Islet precursor cell (in vitro differentiated cells): ENCODE measurements at places on chromosomes 1 and 21.

- no peak for DNase-seq
Observed at GRCh38 chr1:14773396-14774025, 175.0 kb downstream of the KAZN start.

DNA sequence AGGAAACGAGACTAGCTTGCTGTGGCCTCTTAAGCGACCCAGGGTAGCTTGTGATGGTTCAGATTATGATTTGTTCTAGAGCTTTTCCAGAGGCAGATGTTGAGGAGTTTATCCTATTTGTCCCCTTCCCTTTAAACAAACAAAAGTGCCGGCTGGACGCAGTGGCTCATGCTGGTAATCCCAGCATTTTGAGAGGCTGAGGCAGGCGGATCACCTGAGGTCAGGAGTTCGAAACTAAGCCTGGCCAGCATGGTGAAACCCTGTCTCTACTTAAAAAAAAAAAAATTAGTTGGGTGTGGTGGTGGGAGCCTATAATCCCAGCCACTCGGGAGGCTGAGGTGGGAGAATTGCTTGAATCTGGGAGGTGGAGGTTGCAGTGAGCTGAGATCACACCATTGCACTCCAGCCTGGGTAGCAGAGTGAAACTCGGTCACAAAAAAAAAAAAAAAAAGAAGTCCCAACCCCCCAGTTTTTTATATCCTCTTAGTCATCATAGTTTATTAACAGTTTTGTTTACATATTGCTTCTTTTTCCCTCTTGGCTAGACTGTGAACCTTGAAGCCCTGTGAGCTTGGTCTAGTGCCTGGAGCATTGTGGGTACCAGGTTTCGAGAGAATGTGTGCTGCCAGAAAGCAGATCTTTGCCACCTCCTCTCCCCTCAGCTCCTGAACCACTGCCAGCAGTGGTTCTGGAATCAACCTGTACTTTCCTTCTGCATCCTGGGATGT, 29.8 kb downstream of the MAPKAPK2 start:
- DNase-seq = no peak

- no peak for DNase-seq
Observed at GRCh38 chr1:169348383-169349036, 19.1 kb downstream of the NME7 start.

DNA sequence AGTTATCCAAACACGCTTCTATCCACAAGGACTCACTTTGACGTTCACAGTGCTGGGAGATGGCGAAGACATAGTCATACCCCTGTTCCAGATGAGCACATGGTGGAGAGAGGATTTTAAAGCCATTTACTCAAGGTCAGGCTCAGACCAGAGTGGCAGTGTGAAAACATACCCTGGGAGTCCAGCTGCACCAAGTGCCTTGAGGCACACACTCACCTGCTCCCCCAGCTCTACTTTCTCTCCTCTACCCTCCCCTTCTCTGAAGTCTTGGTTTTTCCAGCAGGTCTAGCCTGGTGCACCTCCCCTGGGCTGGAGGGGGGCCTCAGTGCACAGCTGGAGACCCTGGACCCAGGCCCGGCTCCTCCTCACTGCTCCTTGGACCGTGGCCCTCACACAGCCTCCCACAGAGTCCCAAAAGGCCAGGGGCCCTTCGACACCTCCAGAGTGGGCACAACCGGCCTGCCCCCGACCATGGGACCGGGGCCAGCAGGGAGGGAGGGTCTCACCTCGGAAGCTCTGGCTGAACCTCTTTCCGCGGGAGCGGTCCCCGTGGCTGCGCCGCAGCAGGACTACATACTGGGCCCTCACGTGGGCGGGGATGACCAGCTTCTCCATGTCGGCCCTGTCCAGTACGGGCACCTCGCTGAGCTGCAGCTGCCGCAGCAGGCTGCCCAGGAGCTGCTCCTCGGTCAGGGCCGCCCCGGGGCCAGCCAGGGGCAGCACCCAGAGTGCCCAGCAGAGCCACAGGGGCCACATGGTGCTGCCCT, 452 bp downstream of the LEFTY2 start:
- no peak for DNase-seq

DNA sequence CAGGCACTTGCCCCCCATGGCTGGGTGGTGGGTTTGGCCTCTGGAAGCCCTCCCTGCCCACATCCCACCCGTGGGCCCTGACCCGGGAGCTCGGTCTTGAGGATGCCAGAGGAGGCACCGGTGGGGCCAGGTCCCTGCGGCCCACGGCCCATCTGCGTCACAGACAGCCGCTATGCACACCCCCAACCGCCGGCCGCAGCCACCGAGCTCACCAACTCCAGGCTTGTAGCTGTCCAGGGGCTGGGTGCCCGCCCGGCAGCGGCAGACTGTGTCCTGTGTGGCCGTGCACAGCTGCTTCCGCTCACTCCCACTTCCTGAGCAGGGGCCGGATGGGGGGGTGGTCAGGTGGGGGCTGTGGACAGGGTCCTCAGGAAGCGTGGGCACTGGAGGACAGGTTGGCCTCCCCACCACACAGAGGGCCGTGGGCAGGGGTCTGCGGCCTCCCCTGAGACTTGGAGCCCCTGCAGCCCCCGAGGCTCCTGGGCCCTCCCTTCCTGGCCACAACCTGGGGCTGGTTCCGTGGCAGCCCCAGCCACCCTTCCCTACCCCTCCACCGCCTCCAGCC, 1.1 kb downstream of the TNFRSF4 start:
- DNase-seq = no peak

DNA sequence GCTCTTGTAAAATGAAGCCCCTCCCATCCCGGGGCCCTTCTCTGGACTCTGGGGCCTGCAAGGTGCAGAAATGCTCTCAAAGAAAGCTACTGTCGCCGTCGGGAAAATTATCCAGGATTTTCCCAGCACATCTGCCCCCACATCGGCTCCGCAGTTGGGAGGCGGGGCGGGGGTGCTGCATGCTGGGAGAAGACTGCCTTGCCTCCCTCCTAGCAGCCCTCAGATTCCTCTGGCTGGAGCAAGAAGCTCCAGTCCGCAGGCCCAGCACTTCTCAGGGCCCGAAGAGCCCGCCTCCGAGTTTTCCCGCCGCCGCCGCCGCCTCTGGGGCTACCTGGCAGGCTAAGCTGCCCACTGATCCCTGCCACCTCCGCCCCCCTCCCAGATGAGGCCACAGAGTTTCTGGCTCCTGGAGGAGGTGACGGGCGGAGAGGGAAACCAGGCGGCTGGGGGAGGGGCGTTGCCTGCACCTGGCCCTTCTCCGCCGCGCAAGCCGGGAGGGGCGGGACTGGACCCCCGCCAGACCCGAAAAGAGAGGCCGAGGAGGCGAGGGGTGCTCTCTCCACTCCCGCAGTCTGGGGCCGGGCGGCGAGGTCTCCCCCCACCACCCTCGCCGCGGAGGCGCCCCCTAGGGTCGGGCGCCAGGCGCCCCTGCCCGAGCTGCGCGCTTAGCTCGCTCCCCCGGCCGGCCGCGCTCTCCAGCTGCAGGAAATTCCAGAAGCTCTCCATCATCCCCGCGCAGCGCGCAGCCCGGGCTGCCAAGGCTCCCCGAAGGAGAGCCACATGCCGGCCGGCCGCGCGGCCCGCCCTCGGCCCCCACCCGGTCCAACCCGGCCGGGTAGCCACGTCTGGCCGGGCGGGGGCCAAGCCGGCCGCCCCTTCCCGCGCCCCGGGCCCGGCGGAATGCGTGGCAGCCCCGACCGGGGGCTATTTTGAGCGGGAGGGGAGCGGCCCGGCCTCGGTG, 28.8 kb downstream of the AHDC1 start:
- peak; percentile 94 for DNase-seq

- no peak for DNase-seq
Observed at GRCh38 chr1:101150670-101151069, 86.1 kb upstream of the S1PR1 start.

DNA sequence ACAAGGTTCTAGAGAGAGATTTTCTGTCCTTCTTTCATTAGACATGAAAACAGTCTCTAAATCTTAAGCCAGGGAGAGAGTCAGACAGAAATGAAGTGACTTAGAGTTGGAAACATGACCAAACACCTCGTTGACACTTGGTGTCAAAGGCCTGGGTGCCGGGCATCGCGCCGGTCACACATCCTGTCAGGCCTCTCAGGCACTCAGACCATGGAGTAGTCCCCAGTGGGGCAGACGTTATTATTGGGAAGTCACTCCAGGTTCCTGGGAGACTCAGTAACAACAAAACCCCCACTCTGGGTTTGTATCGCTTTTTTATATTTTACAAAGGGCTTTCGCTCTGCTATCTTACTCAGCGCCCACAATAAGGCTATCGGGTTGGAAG, 25.8 kb downstream of the KCNN3 start:
- DNase-seq = no peak

GRCh38 chr1:88080875-88081274, 603.2 kb upstream of the PKN2 start:
- DNase-seq = no peak
